ENCODE measurements at places on chromosomes 2 and 18. TPM values are rescaled to one million over a fixed set of nuclear protein-coding genes. Genes with fewer than 3 reads are reported as not detected.

GRCh38 chr2:38215522-38215921 lies 139.6 kb upstream of the CYP1B1 start:
- H3K4me3 ChIP-seq, result no peak overlapping the region
- H3K27ac ChIP-seq, result no peak overlapping the region
- no peak for DNase-seq
- no peaks in the 10 kb centered on the region for H3K4me1 ChIP-seq
- no peaks in the 10 kb centered on the region for H3K36me3 ChIP-seq
- no peaks in the 10 kb centered on the region for H3K27me3 ChIP-seq

- no peak for DNase-seq
- H3K4me1 ChIP-seq, result no peaks in the 10 kb centered on the region
- H3K4me3 ChIP-seq, result no peak overlapping the region
- H3K27me3 ChIP-seq, result no peaks in the 10 kb centered on the region
These were observed 59.4 kb downstream of the ADD2 start for GRCh38 chr2:70708376-70709199.

- no peaks in the 10 kb centered on the region for H3K27me3 ChIP-seq
- peaks cover 7% of the 10 kb centered on the region for H3K4me1 ChIP-seq
- H3K27ac ChIP-seq, result no peak overlapping the region
- H3K4me3 ChIP-seq, result no peak overlapping the region
These were observed 206.7 kb downstream of the SH3RF3 start for GRCh38 chr2:109335631-109336176.

The MATN3 gene
- 0.83 TPM for total RNA-seq

The ZC3H8 gene
- 6.3 TPM for total RNA-seq

Measured in adrenal gland (tissue), 19 donors.